ENCODE measurements at places on chromosomes 2 and 18. TPM values are rescaled to one million over a fixed set of nuclear protein-coding genes. Genes with fewer than 3 reads are reported as not detected.

GRCh38 chr18:69978732-69979715 lies 31.4 kb upstream of the CD226 start:
- no peak for DNase-seq

- no peak for DNase-seq
Observed at GRCh38 chr2:184174493-184175104, 423.7 kb upstream of the ZNF804A start.

GRCh38 chr2:165197346-165197745 lies 6.5 kb downstream of the SCN3A start:
- no peak for DNase-seq

- DNase-seq, result no peak
Observed at GRCh38 chr2:5730386-5730785, 38.2 kb downstream of the SOX11 start.

FRZB gene
- not detected for polyA plus RNA-seq

CNDP2 gene
- 182 TPM for polyA plus RNA-seq

GRCh38 chr18:31744321-31745067 lies 16.2 kb downstream of the SLC25A52 start:
- DNase-seq, result no peak

Data from immature natural killer cell (primary cell).